ENCODE measurements at places on chromosomes 3 and 15.
A peak's percentile ranks its signal among the peaks of the same experiment; 100 is the strongest.

DNA sequence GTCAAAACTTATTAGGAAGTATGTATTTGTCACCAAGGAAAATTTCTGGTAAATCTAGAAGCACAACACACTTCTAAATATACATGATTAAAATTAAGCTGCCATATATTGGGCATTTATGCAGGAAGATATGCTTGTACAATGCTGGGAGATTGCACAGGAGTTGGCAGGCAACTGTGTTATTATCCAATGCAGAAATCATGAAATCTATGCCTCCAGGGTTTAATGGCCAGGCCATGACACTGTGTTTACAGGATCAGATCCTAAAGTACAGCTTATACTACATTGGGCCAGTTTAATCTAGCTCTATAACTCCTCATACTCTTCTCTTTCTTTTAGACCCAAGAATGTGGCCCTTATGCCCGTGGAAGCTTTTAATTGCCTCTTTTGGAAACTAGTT is 391.4 kb upstream of the DPH6 start:
- no peak for DNase-seq

DNA sequence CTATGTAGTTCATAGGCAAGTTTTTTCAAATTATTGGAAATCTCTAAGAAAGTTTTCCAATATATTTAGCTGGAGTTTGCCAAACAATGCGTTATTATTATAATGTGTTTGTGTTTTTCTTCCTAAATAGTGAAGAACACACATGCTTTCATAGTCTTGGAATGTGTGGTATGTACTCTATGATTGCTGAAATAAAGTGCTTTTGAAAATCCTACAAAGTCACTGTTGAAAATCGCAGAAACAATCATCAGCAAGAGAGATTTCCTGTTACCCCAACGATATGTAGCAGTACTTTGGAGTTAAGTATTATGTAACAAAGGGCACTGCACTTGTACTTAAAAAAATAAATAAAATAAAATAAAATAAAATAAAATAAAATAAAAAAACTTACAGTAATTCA is 796.2 kb downstream of the NAALADL2 start:
- DNase-seq, result no peak

DNA sequence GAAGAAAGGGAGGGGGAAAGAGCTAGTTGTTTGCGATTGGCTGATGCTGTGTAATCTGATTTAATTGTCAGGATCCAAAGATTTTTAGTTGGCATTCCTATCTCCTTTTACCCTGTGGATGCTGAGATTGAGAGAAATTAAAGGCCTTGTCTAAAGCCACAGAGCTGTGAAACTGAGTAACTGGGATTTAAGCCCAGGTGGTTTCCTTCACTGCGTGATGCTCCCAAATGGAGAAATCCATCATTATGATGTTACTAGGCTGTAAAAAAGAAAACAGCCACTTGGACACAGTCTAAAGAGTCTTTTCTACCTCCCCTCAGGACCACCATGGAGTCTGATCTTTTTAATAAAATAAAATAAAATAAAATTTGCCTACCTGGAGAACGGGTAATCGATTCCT is 883.0 kb upstream of the NR2F2 start:
- no peak for DNase-seq

- DNase-seq, result no peak
Measured at GRCh38 chr3:177567833-177568232, 370.6 kb upstream of the TBL1XR1 start.

DNA sequence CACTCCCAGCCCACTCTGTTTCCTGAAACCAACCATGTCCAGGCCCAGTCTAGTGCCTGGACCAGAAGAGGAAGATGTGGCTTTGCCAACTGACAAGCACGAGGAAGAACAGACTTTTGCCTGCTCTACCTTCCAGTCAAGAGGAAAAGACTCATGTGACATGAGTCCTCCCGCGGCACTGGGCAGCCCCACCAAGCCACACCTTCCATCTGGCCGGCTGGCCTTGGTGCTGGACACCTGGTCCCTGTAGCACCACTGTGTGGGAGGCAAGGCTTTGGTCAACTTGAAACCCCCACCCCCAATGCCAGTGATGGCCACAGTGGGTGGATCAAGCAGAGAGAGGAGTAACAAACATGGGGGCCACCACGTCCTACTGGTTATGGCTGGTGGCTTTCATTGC is 12.5 kb downstream of the CHDH start:
- DNase-seq, result no peak

DNA sequence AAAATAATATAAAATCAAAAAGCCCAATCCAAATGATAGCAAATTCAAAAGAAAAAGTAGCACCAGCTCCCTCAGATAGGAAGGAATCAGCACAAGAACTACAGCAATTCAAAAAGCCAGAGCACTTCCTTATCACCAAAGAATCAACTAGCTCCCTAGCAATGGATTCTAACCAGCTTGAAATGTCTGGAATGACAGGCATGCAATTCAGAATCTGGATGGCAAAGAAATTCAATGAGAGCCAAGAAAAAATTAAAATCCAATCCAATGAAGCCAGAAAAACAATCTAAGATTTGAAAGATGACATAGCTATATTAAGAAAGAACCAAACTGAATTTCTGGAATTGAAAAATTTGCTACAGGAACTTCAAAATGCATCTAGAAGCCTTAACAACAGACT is 1334.4 kb upstream of the ALCAM start:
- no peak for DNase-seq

- DNase-seq, result no peak
Measured at GRCh38 chr15:27214961-27215360, 244.0 kb downstream of the GABRG3 start.

GRCh38 chr3:28989646-28990089 is 291.2 kb upstream of the RBMS3 start:
- DNase-seq, result peak; percentile 32

- DNase-seq, result no peak
Measured at GRCh38 chr3:75983609-75984290, 198.4 kb upstream of the ZNF717 start.

DNA sequence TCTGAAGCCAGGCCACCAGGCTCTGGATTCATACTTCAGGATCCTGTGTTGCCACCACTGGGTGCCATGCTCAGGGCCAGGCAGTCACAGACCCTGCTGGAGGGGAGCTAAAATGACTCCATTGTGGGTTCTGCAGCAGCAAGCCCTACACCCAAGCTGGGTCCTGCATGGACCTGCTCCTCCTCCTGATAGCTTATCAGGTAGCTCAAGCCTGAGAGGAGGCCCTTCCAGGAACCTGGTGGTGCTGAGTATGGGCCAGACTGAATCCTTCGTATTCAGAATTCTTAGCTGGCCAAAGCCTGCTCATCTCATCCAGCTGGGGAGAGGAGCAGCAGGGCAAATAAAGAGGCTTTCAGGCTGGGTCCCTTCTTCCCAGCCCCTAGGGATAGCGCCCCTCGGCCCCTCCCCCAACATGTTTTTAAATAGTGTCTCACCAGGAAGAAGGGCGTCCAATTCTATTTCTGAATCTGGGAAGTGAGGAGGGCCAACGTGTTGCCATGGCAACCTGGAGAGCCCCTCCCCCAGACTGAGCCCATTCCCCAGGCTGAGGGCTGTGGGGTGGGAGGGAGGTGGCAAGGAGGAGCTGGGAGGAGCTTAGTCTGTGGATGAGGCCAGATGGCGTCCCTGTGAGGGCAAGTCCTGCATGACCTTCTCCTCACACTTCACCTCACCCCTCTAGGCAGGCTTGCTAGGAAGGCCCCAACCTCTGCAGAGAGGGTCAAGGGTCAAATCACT is 11.0 kb upstream of the CAMKV start:
- DNase-seq, result no peak

GRCh38 chr3:177676947-177677587 is 479.8 kb upstream of the TBL1XR1 start:
- no peak for DNase-seq

GRCh38 chr3:54870423-54870822 is 57.4 kb downstream of the LRTM1 start:
- DNase-seq, result no peak

GRCh38 chr3:115961380-115961779 is 338.1 kb downstream of the GAP43 start:
- no peak for DNase-seq

GRCh38 chr3:41131224-41131623 is 68.1 kb upstream of the CTNNB1 start:
- DNase-seq, result no peak

GRCh38 chr15:90840954-90841353 is 27.4 kb upstream of the FURIN start:
- no peak for DNase-seq

GRCh38 chr3:58117561-58118181 is 93.1 kb downstream of the DNASE1L3 start:
- no peak for DNase-seq

GRCh38 chr3:104933972-104934371 is 432.7 kb upstream of the ALCAM start:
- no peak for DNase-seq

DNA sequence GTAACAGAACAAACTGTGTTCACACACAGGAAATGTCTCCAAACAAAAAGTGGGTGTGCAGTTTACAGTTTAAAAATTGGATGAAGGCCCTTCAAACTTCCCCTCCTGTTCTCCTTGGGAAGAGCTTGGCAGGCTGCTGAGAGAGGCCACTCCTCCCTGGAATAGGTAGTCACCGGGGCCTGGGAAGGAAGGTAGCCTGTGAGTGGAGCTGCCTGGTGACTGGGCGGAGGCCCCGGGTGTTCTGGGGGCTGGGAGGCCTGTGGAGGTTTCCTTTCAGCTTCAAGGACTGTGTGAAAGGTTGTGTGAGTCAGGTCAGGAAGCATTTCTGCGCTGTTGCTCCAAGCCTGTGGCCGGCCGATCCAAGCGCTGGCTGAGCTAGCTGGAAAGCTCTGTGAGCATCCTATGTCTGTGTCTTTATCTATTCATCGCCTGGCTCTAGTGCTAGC is 14.1 kb downstream of the SLCO3A1 start:
- no peak for DNase-seq

DNA sequence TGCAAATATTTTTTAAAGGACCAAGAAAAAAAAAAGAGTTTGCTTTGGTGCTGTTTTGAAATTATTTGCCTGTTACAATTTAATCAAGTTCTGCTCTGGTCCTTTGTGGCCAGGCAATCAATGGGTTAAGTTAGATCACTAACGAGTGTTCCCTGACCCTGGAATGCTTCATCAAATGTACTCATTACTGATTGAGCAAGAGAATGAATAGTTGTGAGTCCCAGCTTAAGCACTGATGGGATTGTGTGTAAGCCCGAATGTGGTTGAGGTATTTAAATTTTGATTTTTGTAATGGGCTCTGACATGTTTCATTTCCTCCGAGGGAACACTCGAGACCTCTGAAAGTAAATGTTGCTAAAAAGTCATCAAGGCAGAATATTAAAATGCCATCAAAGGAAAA is 699.1 kb downstream of the MCTP2 start:
- no peak for DNase-seq

GRCh38 chr15:94206463-94207167 is 24.7 kb upstream of the MCTP2 start:
- no peak for DNase-seq

All from GM12878 (cell line).